ENCODE measurements at places on chromosomes 2 and 18.

DNA sequence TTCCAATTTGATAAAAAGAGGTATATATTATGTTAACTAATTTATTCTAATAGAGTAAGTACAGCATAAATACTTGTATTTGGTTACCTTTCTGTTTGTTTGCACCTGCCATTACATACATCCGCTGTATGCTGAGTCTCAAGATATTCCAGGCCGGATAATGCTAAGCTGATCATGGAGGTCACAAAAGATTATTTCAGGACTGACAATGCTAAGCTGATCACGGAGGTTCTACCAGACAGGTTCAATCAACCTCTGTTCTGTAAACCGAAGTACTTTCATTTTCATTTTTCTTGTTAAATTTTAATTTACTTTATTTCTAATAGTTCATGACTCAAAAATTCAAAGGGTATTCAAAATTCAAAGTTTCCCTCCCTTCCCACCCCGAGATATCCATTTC, 31.1 kb downstream of the PNO1 start:
- no peak for DNase-seq

DNA sequence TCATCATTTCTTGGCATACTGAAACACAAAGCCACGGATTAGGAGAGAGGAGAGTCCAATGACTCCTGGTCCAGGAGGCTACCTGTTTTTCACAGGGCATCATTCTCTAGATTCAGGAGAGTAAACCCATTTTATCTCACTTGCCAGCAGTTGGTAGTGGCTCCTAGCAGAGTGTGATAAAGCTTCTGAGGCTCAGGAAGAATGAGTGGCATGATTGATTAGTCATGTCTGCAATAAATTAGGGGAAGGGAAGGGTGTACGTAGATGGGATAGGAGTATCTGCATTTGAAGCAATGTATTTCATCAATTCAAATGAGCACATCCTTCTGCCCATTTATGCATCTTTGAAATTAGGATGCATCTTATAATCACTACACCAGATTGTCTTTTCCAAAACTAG, 31.1 kb upstream of the PNO1 start:
- no peak for DNase-seq

GRCh38 chr2:137369106-137369505, 595.2 kb upstream of the HNMT start:
- DNase-seq, result no peak

DNA sequence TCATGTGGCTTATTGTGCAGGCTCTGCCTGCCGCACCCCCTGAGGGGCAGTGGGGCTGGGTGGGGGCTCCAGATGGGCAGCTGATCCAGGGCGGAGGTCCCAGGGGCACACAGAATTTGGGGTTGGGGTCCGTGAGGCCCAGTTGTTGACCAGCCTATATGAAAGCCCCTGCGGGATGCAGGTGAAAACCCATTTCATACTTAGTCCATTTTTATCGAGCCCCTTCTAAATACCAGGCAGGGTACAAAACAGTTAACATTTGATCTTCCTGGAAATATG, 30.6 kb downstream of the MYO7B start:
- no peak for DNase-seq

GRCh38 chr2:219292616-219293015, 13.4 kb downstream of the DNAJB2 start:
- DNase-seq, result no peak

DNA sequence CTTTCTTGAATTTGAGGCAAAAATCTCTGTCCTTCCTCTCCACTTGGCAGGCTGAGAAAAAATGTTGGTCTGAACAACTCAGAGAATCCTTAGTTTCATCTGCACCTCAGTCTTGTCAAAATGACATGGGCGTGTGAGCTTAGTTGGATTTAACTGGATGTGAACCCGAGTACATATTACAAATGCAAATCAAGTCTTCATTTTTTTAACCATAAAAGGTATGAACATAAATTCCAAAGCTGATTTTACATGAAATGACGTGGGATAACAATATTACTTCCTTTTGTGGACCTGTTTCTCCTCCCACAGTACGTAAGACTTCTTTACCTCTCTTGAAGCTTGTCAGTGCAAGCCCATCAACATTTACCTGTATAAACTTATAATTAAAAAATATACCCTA, 32.6 kb upstream of the RND3 start:
- DNase-seq, result no peak

GRCh38 chr2:120066800-120067547, 54.1 kb downstream of the EPB41L5 start:
- DNase-seq, result no peak

DNA sequence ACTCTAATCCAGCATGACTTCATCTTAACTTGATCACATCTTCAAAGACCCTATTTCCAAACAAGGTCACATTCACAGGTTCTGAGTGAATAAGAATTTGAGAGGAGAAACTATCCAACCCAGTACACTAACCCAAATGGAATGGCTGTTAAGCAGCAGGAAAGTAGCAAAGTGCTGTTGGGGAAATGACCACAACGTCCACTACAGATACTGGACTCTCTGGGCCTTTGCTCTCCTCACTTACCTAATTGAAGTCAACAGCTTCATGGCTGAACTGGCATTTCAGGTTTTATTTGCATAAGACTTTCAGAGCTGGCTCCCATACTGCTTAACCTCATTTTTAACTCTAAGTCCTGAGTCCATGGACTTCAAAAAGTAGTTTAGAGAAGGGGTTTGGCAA, 38.0 kb upstream of the ACVR2A start:
- no peak for DNase-seq

GRCh38 chr2:178553047-178553446, 72.8 kb downstream of the PLEKHA3 start:
- peak; percentile 60 for DNase-seq

DNA sequence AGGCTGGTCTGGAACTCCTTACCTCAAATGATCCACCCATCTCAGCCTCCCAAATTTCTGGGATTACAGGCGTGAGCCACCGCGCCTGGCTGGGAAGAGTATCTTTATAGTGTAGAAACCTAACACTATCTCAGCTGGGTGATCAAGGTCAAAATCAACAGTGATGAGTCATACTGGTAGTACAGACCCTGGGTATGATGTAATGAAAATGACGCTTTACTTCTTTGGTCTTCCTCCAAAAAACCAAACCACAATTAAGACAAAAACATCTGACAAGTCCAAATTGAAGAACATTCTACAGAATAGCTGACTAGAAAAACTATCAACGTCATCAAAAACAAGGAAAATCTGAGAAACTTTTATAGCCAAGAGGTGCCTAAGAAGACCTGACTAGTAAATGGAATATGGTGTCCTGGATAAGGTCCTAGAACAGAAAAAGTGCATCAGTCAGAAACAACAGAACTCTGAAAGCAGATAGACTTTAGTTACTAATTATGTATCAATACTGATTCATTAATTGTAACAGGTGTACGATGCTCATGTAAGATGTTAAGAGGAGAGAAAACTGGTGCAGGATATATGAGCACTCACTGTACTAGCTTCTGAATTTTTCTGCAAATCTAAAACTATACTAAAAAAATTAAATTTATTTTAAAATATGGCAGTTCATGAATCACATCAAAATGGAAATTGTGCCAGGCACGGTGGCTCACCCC, 25.4 kb downstream of the PDCL3 start:
- DNase-seq, result no peak

- no peak for DNase-seq
Measured at GRCh38 chr2:159921752-159922404, 123.9 kb upstream of the CD302 start.

GRCh38 chr2:83112858-83113257, 1346.2 kb downstream of the SUCLG1 start:
- peak; percentile 8 for DNase-seq

GRCh38 chr2:5991305-5991968, 299.3 kb downstream of the SOX11 start:
- no peak for DNase-seq

- DNase-seq, result no peak
Measured at GRCh38 chr18:12851716-12852115, 32.3 kb downstream of the PTPN2 start.

GRCh38 chr2:146489386-146489785, 1355.4 kb upstream of the ACVR2A start:
- no peak for DNase-seq

DNA sequence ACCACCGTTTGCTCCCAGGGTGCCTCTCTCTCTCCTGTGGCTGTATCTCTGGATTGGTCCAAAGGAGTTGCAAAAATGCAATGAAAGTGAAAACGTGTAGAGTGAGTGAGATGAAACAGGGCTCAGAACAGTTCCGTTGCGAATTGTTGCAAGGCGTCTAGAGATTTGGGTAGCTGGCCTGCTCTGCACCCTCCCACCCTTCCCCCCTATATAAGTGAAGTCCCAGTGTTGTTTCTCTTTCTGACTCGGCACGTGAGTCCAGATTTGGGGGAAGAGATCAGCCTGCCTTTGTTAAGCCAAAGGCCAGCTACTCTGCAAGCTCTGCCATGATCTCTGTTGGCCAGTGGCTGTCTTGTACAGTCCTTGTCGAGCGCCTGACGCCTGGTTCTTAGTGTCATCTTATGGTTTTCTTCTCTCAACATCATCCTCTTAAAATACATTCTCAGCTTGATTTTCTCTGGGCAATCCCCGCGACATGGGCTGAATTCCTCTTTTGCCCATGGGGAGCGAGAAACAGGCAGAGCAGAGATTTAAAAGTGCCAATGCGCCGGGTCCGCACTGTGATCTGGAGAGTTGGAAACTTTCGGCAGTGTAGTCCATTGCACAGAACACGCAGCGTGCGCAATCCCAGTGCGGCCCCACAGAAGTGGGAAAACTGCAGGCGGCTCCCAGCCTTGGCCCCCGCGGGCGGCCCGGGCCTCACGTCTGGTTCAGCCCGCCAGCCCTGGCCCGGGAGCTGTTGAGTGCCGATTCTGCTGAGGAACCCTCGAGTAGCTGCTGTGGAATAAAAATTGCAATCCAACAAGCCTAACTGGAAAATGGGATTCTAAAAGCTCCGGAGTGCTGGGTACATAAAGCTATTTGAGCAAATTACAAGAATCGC, 9.3 kb downstream of the MEIS1 start:
- DNase-seq, result no peak

- no peak for DNase-seq
Measured at GRCh38 chr2:217975626-217976025, 27.2 kb downstream of the TNS1 start.

- DNase-seq, result no peak
Measured at GRCh38 chr2:236959036-236959435, 126.7 kb upstream of the COPS8 start.

- DNase-seq, result no peak
Measured at GRCh38 chr2:49032126-49032525, 122.2 kb downstream of the FSHR start.

DNA sequence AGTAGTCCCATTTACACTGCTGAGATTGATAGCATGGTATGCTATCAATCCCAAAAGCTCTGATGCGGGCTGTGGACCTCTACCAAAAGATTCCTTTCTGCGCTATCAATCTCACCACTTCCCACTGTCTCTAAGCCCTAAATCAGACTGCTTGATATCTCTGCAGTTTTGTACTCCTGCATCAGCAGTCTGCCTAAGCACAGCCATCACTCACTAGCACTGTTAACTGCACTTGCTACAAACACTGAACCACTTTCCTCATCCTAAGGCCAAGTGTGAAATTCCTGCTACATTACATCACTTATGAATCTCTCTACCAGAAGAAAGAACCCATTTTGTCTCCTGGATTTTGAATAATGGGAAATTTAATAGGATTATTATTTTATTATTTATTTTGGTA, 237.0 kb downstream of the HNMT start:
- DNase-seq, result no peak

Measured in fibroblast of skin of left biceps (primary cell).